ENCODE measurements at places on chromosomes 3 and 15.

- H3K4me3 ChIP-seq: peak within 1 kb of the TSS; percentile 70
- H3K27ac ChIP-seq: peak within 1 kb of the TSS; percentile 96
- H3K36me3 ChIP-seq: no peaks in the 10 kb centered on the region
Measured at GRCh38 chr3:122680475-122681283, at the start of gene PARP14. PARP14 (plus strand) TSS chr3:122680839; CDS start chr3:122680884, 45 bp downstream.

DNA sequence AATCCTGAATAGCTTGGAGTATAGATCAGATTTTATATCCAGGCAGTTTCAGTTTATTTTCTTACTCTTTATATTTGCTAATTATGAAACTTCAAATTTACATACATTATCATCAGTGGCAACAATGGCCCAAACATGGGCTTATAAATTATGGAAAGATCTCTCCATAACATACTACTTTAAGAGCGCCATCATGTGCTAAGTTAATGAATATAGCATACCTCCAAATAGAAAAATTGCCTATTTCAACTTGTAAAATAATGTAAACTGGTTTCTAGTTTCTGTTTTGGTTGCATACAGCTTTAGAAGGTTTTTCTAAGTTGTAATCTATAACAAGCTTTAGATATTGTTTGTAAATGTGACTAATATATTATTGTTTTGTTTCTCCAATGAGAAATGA is 531.3 kb upstream of the UBE2E2 start:
- H3K27ac ChIP-seq: no peak overlapping the region
- no peak for DNase-seq
- H3K4me3 ChIP-seq: no peak overlapping the region
- no peaks in the 10 kb centered on the region for H3K27me3 ChIP-seq
- no peaks in the 10 kb centered on the region for H3K36me3 ChIP-seq

DNA sequence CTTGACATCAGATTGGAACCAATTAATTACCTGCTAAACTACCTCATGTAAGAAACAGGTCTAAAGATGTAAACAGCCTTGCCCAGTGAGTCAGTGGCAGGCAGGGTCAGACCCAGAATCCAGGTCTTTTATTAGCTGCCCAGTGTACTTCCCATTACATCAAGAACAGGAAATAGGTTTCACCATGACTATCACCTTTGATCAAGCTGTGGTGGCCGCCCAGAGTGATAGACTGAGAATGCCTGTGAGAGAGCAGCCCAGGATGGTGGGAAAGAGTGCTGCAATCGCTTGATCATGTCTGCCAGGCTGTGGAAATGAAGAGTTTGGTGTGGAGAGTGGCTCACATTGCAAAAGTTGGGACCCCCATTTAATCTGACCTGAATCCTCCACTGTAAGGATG is 61.3 kb upstream of the PIAS1 start:
- no peaks in the 10 kb centered on the region for H3K36me3 ChIP-seq
- no peak overlapping the region for H3K27ac ChIP-seq
- H3K4me1 ChIP-seq: no peaks in the 10 kb centered on the region
- H3K27me3 ChIP-seq: no peaks in the 10 kb centered on the region
- no peak overlapping the region for H3K4me3 ChIP-seq
- no peak for DNase-seq

- H3K27ac ChIP-seq: no peak overlapping the region
- H3K27me3 ChIP-seq: no peaks in the 10 kb centered on the region
- no peaks in the 10 kb centered on the region for H3K4me1 ChIP-seq
- no peaks in the 10 kb centered on the region for H3K36me3 ChIP-seq
- peak; percentile 23 for DNase-seq
Measured at GRCh38 chr15:94070356-94071295, 160.7 kb upstream of the MCTP2 start.

GRCh38 chr3:129276385-129276784 is 2.3 kb upstream of the HMCES start:
- no peak overlapping the region for H3K4me3 ChIP-seq
- H3K36me3 ChIP-seq: peaks cover 66% of the 10 kb centered on the region
- DNase-seq: no peak
- no peaks in the 10 kb centered on the region for H3K27me3 ChIP-seq
- peaks cover 32% of the 10 kb centered on the region for H3K4me1 ChIP-seq

DNA sequence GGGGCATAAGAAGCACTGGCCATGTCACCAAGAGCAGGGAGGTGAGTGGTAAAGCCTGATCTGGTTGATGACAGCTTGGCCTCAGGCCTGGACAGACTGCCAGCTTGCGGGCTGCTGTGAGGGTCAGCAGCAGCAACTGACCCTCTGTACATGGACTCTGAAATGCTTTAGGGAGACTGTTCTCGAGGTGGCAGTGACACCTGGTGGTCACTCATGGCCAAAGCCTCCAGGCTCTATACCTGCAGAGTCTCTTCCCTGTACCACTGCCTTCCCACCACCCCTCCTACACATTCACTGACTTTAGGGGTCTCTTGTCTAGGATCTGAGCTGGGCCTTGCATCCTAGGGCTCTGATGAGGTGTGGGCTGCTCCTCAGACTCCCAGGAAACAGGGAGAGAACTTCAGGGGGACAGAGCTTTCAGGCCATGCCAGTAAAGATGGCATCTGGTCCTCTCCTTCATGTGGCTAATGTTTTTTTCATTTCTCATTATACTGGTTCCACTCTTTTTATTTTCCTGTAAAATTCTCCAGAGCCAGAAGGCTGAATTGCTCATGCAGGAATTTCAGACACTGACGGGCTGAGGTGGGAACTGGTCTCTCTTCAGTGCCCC is 17.2 kb upstream of the TIMP4 start:
- H3K27me3 ChIP-seq: no peaks in the 10 kb centered on the region
- peak; percentile 61 for DNase-seq
- H3K36me3 ChIP-seq: no peaks in the 10 kb centered on the region
- peaks cover 53% of the 10 kb centered on the region for H3K4me1 ChIP-seq
- H3K4me3 ChIP-seq: no peak overlapping the region
- H3K27ac ChIP-seq: no peak overlapping the region
